ENCODE measurements at places on chromosomes 7 and 10.

DNA sequence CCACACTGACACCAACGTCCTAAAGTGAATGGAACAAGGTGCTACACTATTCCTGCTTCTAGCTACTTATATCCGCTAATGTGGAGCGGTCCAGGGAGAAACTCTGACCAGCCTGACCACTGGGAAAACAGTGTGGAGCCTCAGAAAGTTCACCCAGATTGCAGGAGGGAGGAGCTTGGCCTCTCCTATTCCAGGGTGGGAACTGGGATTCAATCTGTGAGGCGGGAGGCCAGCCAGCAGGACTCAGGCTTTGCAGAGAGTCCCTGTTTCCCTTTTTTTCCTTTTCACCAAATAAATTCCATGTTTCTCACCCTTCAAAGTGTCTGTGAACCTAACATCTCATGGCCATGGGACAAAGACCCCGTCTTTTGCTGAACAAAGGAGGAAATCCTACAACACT lies 86.4 kb upstream of the SEMA3C start:
- no peak for DNase-seq

- no peak for DNase-seq
Observed at GRCh38 chr7:19916046-19916445, 142.6 kb upstream of the TMEM196 start.

DNA sequence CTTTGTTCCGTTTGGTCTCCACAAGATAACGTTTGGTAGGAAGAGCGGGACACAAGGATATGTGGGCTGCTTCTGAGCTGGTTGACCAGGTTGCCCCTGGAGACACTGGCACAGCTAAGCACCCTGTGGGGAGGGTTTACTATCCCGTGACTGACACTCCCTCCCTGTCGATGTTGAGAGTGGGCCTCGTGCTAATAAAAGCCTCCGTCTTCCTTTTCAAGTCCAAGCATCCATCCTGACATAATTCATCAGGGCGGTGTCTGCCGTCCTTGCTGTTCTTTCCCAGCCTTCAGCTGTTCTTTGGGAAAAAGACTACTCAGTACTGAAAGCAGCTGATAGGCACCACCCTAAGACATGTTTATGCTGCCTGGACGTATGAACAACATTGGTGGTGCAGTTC lies 49.6 kb downstream of the SHH start:
- no peak for DNase-seq

DNA sequence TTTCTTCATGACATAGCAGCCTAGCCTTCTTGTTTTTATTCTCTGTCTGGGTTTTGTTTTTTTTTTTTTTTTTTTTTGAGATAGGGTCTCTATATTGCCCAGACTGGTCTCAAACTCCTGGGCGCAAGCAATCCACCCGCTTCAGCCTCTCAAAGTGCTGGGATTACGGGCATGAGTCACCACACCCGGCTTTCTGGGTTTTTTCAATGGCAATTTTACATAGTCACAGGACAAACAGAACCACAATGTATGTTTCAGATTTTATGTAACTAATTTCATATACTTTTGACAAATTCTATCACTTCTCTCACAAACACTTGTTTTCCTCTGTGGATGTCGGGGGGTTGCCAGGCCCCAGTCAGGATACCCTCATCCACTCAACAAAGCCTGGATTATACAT lies 16.5 kb downstream of the DOCK4 start:
- DNase-seq = no peak

- no peak for DNase-seq
Observed at GRCh38 chr10:51308116-51308515, 233.8 kb downstream of the PRKG1 start.

DNA sequence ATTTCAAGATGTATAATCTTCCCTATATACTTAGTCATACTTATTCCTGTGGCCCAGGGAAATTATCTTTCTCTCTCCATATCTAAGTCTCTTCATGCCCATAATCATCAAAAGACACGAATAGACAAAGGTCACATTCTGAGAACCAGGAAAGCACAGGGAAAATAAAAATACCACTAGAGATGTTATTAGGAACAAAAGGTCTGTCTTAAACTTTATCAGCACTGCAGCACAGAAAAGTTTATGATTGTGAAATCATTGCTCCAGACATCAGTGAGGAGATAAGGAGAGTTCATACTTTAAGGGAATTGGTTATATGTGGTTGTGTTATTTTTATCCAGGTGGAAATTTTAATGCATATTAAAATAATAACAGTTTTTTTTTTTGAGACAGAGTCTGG lies 974.6 kb upstream of the CELF2 start:
- DNase-seq = no peak

GRCh38 chr7:137909042-137909441 lies 62.3 kb upstream of the DGKI start:
- no peak for DNase-seq

DNA sequence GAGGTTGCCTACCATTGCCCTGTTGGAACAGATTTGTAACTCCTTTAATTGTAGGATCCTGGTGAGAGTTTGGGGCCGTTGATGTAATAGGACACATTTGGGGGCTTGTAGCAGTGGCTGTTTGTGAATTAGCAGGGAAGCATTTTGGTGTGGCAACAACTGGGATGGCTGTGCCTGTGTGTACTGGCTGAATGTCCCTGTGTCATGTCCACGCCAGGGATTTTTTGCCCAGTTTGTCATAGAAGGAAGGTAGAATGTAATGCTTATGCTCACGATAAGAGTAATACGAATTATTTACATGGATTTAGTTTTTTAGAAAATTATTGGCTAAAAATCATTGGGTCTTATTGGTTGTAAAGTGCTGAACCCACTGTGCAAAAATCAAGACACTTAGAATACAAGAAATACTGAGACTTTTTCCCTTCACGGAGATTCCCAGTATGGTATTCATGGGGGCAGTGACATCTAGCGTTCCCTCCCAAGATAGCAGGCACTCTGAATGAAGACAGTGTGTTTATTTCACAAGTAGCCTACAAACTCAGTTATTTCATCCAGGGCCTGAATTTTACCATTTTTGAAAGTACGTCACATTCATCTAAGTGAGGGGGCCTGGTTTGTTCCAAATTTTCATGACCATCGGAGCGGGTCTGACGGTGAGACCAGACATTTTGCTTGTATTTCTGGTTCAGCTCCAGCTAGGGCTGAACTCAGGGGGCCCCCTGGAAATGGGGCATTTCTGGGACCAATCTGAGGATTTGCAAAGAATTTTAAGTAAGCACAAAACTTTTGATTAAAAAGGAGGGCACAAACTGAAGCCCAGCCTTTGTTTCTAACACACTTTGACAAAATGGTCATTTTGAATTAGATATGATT lies 74.7 kb downstream of the CACNB2 start:
- DNase-seq = no peak

DNA sequence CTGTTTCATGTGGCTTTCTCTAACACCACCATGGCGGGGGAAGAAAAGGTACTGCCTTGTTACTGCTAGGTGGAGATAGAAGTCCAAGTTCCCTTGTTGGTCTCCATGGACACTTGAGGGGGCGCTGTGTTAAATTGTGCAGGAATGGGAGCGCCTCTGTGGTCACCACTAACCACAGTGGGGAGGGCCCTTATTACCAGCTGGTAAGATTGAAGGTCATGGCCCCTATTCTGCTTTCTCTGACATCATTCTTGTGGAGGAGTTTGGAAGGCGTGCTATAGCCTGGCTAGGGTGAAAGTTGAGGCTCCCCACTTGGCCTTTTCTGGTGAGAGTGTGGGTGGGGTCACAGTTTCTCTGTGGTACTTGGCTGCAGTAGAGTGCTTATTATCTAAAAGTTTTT lies 14.9 kb upstream of the MXI1 start:
- DNase-seq = no peak

DNA sequence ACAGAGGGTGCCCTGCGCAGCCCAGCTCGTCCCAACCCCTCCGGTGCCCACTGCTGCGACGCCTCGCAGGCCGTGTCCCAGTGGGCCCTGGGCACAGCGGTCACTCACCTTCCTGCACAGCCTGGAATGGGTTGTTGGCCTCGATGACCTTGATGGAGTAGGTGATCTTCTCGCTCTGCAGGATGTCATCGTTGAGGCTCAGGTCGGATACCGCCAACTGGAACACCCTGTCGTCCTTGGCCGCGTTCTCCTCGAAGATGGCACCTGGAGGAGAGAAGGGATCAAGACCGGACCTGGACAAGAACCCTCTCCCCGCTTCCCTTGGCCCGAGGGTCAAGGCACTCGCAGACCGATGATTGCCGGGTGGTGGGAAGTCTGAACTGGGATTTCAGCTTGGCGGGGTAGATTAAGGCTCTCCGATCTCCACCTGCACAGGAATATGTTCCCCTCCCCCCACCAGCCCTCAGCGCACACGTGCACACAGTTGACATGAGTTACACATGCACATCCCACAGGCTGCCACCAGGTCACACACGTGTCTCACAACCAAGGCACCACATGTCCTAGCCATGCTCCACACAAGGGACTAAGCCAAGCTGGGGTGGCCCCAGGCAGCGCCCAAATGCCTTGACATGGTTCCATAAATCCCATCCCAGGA lies 2.6 kb downstream of the GRID1 start:
- DNase-seq = no peak

GRCh38 chr10:132518572-132519381 lies 18.8 kb upstream of the INPP5A start:
- no peak for DNase-seq

DNA sequence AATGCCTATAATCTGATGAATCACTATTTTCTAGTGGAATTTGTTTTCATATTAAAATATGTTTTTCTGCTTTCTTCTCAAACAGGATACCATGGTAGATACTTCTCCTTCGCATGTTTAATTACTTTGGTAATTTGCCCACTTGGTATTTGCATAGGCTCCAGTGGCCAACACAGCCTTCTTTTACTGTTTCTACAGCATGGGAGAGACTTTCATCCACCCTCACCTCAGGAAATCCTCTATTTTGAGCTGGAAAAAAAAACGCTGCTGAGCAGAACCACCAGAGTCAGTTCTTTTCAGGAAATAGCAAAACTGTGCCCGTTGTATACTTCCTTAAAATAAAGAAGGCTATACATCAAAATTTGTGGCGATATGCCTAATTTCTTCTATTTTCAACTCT lies 213.3 kb downstream of the MDFIC start:
- peak; percentile 69 for DNase-seq

All from GDM1 (cell line).